ENCODE measurements at places on chromosomes 11 and 22. TPM values are rescaled to one million over a fixed set of nuclear protein-coding genes. Genes with fewer than 3 reads are reported as not detected.

OR5T3 gene
- not detected for total RNA-seq

SCYL1 gene
- 262 TPM for total RNA-seq

PLA2G3 gene
- not detected for total RNA-seq

GRIK4 gene
- not detected for total RNA-seq

GGTLC3 gene
- total RNA-seq: not detected

CABP7 gene
- 0.69 TPM for total RNA-seq

OR56A1 gene
- total RNA-seq: not detected

OR2AG2 gene
- total RNA-seq: not detected

DNA sequence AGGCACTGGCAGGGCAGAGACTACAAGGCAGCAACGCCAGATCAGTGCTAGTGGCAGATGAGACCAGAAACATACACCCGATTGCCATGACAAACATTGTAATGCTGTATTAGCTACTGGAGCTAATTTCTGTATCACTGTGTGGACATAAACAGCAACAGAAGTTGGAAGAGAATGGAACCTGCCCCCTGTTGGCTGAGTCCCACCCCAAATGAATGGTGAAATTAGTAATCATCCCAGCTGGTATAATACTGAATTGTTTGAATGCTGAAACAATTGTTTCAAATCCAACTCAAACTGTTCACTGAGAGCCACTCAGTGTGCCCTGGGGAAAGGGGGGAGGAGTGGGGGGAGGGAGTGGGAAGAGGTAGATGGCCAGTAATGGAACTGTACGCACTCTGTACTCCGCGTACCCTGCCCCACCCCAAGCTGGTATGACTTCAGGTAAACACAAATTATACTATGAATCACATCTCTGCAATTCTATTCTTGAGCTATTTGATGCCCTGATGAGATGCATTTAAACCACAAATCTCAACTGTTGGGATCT is 11.2 kb upstream of the BIRC3 start:
- peak; percentile 98 for DNase-seq

DNA sequence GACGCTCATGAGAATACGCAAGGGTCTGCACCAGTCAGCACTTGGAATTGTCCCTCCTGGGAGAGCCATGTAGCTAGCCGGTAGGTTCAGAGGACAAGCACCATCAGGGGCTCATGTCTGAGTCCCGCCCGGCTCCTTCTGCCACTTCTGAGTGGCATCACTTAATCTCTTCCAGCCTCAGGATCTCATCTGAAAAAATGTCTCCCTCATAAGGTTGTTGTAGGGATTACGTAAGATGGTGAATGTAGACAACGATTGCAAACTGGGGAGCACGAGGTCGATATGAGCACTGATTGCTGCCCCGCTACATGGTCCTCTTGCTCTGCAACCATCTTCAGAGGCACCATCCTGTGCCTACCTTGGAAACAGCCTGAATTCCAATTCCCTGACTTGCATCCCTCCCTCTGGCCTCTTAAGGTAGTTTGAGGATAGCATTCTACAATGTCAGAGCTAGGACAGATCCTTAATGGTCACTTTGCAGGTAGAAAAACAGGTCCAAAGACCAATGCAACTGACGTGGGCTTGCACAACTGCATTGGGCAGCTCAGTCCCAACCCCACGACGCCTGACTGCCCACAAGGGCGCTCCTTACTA is 115.8 kb upstream of the TMEM45B start:
- DNase-seq: peak; percentile 57

- DNase-seq: no peak
Observed at GRCh38 chr11:132686886-132687285, 845.4 kb downstream of the OPCML start.

DNA sequence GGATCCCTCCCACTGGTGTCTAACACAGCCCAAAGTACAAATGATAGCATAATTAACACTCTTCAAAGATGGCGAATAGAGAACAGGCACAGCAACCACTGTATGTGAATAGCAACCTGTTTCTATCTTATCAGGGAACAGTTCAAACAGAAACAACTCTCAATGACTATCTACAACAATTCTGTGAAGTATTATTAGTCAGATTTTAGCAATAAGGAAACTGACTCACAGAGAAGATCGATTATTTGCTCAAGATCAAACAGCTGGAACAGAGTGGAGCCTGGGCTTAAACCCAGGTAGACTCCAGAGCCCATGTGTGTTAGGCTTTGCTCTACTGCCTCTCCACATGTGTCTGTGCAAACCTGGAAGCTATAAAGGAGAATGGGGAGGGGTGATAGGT is 88.7 kb downstream of the C11orf58 start:
- no peak for DNase-seq

DNA sequence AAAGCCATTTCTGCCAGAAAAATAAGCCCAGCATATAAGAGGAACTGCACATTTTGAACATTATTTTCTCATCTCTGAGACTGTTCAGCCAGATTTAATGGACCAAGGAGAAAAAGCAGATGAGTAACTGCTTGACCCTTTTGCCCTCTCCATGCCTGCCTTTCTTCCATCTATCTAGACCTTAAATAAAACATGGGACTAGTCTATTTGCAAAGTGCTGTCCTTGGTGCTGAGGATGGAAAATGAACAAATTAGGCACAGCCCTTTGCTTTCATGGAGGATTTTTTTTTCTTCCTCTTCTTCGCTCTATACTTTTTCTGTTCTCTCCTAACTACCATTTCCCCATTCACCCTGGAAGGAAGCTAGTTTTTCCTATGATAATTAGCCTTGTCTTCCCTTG is 361.3 kb downstream of the GRM5 start:
- peak; percentile 31 for DNase-seq

DNA sequence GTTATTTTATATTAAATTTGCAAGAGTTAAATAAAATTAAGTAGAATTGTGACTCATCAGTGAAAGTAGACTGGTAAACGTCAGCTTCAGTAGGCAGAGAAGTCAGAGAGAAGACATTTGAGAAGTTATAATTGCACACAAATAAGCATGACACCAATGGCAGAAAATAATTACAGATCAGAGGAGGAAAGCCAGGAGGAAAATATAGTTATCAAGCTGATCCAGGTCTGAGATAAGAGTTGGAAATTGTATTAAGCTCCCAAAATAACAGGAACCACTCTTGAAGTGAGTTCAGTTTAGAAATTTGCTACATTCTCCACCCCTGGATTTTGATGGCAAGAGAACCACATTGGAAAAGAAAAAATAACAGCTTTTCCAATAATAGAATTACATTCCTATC is 533.8 kb upstream of the CHORDC1 start:
- DNase-seq: no peak
